Activated CD8-positive, alpha-beta memory T cell treated with anti-CD3 and anti-CD28 coated beads for 24 hours (primary cell): ENCODE measurements at places on chromosomes 7 and 10.
A peak's percentile ranks its signal among the peaks of the same experiment; 100 is the strongest.

DNA sequence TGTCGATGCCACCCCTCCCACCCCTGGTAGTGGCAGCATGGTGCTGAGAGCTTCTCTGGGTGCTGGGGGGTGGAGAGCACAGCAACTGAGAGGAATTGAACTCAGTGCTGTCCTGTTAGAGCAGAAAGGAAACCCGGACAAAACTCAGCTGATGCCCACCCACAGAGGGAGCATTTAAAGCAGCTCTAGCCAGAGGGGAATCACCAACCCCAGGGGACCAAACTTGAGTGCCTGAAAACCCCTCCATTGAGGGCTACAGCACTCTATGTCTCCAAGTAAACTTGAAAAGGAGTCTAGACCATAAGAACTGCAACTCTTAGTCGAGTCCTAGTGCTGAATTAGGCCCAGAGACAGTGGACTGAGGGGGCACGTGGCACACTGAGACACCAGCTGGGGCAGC, 16.8 kb upstream of the FOXI2 start:
- DNase-seq: no peak

- peak; percentile 26 for DNase-seq
These were observed 8.1 kb downstream of the CYP26A1 start for GRCh38 chr10:93081834-93082233.

DNA sequence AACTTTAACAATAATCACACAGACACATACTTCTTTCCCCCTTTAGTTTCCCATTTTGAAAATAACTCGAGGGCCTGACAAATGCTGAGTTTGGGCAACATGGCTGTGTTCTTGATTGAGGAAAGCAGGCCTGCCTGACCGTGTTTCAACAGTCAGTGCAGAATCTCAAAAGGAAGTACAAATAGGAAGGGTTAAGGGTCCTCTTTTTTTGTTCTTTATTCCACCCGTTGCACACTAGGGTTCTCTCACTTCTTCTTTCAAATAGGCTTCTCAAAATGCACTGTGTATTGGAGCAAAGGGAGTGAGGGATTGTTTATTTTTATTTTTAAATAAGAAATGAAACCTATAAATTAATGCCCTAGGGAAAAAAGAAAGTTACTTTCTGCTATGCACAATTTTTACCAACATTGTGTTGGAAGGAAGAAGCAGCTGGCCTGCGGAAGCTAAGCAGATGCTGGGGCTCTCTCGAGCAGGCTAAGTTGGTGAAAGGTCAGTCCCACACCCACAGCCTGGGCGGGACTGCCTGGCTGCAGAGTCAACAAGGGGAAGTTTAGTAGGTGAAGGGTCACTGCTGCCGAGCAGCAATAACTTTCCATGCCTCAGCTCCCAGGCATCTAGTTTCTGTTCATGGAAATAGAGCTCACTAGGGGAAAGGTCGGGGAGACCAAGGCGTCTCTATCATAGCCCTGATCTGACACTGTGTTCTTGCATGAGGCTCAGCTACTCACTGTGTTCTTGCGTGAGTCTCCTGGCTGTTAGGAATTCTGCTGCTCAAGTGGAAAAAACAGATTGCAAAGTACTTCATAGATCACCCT, 12.2 kb upstream of the PDK4 start:
- no peak for DNase-seq

DNA sequence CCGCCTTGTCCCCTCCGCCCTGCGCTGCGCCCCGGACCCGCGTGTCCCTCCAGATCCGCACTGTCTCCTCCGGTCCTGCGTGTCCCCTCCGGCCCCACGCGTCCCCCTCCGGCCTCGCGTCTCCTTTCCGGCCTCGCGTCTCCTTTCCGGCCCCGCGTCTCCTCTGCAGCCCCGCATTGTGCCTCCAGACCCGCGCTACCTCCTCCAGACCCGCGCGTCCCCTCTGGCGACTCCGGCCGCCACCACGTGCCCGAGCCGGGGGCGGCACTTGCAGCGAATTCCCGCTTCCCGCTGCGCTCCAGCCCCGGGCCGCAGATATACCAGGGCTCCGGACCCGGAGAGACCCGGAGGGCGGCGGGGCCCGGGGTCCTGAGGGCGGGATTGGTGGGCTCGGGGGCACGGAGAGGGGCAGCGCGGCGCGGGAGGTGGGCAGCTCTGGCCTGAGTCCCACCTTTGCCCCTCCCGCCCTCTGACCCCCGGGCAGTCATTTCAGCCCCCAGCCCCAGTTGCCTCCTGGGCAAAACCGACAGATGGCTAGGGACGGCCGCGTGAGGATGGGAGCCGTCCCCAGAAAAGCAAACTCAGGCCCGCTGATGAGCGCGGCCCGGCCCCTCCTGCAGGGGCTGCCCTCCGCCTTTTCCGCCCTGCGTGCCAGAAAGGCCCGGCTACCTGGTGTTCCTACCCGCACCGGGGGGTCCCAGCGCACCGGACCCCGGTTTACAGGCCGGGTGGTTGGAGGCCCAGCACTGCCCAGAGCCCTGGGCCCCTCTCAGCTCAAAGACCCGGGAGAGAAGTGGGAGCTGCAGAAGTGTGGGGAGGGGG, 56.5 kb downstream of the RBM17 start:
- DNase-seq: no peak

- peak; percentile 66 for DNase-seq
These were observed 167.0 kb upstream of the PPP1R3A start for GRCh38 chr7:114085592-114086501.

DNA sequence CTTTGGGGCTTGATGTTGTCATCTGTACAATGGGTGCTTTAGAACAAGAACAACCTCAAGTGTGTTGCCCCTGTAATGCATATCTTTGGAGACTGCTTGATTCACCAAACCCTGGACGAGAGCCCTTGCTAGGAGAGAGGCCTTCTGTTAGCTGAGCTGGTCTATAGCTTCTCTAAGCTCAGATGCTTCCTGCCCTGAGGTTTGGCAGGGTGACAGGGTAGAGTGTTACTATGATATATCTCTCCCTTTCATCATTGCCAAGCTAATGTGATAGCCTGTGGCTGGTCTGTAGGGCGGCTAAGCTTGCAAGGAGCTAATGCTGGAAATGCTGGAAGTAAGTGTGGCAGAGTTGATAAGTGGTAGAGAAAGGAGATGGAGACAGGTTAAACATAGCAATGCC, 364.1 kb downstream of the RPS24 start:
- no peak for DNase-seq
